CD4-positive, alpha-beta T cell treated with Interleukin-17A for 1 hour (primary cell): ENCODE measurements at places on chromosomes 5 and 9.

- no peak for DNase-seq
Observed at GRCh38 chr9:24765025-24765756, 219.5 kb upstream of the IZUMO3 start.

GRCh38 chr9:35510383-35510753, 20.5 kb downstream of the RUSC2 start:
- no peak for DNase-seq

- DNase-seq: no peak
Observed at GRCh38 chr9:75169623-75170022, 81.3 kb downstream of the OSTF1 start.

DNA sequence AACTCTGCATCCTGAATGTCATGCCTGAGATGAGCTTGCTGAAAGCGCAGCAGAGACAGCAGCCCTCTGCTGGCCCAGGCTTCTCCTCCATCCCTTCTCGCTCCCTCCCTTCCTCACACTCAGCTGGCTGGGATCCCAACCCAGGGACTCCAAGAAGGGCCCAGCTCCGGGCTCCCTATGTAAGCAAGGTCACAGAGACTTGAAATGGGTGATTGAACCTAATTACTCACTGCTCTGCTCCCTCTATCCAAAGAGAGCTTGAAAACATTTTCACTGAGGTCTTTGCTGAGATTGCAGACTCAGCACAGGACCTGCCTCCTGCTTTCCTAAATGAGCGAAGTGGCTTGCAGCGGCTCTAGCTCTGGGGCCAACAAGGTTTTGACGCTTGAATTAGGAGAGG, 42.8 kb downstream of the RAPGEF1 start:
- no peak for DNase-seq

- DNase-seq: no peak
Observed at GRCh38 chr5:160473681-160474080, 52.0 kb downstream of the PTTG1 start.

DNA sequence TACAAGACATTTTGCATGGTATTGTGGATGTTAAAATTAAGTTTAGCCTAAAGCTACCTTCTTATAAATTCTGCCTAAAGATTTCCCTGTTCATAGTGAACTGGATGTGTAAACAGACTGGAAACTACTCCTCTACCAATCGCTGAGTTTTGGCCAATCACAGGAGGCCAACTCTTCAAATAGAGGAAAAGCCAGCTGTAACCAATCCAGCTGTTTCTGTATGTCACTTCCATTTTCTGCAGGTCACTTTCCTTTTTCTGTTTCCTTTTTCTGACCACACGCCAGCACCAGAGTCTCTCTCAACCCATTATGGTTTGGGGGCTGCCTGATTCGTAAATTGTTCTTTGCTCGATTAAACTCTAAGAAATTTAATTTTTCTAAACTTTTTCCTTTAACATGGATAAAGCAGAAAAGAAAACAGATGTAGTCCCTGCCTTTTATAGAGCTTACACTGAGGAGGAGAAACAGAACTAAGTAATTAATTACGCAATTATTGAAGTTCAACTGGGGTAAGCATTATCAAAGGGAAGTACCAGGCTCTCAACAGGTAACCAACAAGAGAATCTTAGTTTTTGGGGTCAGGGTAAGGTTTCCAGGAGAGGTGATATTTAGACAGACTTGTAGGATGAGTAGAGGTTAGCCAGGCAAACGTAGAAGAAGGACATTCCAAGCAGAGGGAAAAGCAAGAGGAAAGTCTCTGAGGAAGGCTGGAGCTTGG, 27.7 kb downstream of the RANBP3L start:
- no peak for DNase-seq

DNA sequence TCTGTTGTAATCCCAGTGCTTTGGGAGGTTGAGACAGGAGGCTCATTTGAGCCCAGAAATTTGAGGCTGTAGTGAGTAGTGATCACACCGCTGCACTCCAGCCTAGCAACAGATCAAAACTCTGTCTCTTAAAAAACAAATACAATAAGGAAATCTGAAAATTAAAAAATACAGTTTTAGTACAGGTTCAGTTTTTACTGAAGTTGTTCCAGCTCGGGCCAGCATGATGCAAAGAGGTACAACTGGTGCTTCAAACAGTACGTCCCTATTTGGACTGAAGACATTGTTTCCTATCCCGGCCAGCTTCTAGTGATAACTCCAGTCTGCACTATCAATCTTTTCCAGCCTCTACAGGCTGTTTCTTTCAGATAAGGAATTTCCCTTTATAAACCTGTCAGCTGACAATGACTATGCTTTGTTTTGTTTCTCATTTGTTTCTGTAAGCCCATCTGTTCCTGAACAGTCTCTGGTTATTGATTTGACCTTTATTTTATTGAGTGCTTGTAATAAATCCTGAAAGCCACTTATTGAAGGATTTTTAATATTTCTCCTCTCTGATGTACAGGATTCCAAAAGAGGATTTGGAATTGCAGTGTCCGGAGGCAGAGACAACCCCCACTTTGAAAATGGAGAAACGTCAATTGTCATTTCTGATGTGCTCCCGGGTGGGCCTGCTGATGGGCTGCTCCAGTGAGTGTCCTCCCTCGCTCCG, 41.9 kb downstream of the TJP2 start:
- no peak for DNase-seq

DNA sequence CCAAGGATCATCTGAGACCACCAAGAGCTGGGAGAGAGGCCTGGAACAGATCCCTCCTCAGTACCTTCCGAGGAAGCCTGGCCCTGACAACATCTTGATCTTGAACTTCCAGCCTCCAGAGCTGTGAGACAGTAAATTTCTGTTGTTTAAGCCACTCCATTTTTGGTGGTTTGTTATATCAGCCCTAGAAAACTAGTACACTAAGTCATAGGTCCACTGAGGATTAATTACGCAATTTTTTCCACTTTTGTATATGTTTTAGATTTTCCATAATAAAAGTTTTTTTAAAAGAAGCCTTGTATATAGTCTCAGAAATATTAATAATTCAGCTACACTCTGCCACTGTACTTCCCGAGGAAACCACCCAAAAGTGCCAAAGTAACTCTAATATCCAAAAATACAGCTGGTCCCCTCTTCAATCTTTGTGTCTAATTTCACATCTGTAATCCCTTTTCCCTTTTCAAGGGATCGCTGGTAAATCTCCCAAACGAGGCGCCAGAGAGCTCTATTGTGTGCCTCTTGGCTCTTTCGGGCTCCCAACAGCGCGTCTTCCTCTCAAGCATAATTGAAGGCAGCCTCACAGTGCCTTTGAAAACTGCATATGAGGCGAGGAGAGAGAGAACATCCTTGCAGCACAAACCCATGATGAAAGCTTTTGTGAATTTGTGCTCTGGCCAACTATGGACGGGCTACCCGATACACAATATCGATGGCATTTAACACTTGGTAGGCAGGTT, 32.7 kb downstream of the PRUNE2 start:
- no peak for DNase-seq

GRCh38 chr9:107246259-107247254, 36.5 kb upstream of the RAD23B start:
- DNase-seq: peak; percentile 7

- DNase-seq: no peak
Observed at GRCh38 chr5:64632251-64632650, 58.1 kb upstream of the SHISAL2B start.

DNA sequence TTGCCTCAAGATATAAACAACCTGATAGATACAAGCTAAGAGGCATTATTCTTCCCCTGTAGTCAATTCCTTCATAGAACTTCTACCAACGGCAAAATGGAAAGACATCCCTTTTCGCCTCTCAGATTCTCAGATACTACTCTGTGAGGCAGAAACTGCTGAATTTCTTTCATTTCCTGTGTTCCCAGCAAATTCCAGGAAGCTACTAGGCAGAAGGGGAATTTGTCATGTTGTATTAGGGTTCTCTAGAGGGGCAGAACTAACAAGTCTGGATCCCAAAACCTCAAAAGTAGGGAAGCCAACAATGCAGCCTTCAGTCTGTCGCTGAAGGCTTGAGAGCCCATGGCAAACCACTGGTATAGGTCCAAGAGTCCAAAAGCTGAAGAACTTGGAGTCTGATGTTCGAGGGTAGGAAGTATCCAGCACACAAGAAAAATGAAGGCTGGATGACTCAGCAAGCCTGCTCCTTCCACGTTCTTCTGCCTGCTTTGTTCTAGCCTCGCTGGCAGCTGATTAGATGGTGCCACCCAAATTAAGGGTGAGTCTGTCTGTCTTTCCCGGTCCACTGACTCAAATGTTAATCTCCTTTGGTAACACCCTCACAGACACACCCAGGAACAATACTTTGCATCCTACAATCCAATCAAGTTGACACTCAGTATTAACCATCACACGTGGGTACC, 15.2 kb downstream of the RNF180 start:
- no peak for DNase-seq

DNA sequence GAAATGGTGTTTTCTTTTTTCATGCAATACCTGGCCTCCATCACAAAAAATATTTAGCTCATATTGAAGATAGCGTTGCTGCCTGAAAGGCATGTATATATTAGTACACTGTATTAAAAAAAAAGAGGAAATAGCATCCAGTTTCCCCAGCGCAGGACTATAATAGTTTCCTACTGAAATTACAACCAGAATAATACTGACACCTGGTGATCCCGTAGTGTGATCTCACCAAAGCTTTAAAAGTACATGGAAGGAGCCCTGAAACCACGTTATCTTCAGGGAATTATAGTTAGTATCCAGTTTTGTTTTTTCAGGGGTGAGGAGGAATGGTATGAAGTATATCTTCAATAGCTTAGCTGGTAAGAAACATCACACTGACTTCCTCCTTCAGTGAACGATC, 264.9 kb downstream of the CD180 start:
- no peak for DNase-seq

DNA sequence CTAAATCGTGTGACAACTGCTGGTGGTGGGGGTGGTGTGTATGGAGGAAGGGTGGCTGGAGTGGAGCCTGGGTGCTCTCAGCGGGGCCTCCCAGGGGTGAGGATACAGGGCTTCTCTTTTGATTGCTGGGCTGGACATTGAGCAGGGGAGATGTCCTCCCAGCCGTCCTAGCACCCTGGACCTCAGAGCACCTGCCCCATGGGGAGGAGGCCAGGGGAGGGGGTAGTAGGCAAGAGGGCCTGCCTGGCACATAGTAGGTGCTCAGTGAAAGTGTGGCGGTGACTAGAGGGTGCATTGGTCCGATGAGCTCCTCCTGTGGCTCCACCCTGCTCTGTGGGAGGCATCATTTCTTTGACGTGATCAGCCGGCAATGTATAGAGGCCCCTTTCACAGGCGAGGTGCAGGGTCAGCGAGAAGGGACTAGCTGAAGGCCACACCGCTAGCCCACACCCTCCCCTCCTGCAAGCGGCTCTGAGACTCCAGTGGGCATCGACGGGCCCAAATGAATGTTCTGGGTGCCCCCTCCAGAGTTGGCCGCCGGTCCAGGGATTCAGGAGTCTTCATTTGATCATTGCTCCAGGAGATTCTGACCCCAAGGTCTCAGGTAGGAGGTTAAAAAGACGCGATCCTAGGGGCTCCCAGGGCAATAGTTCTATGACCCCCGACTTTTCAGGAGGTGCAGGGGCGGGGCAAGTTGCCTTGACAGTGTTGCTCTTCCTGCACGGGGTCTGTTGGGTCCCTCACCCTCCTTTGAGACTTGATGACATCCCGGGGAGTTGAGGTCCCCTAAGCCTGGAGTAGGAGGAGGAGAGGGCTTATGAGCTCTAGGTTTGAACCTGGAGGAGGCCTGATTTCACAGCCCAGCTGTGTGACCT, 255.5 kb downstream of the PBX3 start:
- DNase-seq: no peak

DNA sequence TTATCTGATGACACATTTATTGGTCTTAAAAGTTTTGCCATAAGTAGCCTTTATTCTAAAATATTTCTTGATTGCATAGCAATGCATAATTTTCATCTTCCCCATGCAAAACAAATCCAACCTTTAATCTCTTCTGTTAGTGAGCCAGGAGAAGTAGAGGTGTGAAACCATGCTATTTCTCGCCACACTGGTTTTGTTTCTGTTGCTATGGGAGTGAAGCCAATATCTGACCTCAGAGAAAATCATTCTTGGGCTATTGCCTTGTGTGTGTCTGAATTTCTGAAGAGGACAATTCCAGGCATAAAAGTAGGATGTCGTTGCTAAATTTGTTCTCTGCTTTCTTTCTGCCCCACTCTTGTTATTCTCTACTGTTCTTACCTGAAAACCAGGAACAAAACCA, 183.6 kb downstream of the PTTG1 start:
- no peak for DNase-seq

DNA sequence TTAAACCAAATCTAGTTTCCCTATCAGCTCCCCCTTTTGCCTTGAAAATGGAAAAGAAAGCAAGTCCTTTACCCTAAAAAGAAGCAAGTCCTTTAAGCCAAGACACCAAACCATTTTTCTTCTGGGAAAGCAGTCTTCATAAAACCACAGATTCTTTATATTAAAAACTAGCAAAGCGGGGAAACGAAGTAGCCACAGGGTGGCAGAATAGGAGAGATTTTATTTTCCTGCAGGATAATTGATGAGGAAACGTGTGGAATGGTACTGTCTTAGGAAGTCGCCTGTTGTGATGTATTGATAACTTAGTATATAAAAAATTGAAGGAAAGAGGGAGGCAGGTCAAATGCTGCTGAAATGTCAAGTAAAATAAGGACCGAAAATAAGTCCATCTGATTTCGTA, 41.1 kb downstream of the ZNF883 start:
- DNase-seq: no peak

GRCh38 chr9:96249746-96250145, 52.2 kb downstream of the HSD17B3 start:
- no peak for DNase-seq

- no peak for DNase-seq
Observed at GRCh38 chr9:90085633-90086032, 480.8 kb downstream of the GADD45G start.

- no peak for DNase-seq
Observed at GRCh38 chr5:14408969-14409586, 172.5 kb upstream of the OTULINL start.

DNA sequence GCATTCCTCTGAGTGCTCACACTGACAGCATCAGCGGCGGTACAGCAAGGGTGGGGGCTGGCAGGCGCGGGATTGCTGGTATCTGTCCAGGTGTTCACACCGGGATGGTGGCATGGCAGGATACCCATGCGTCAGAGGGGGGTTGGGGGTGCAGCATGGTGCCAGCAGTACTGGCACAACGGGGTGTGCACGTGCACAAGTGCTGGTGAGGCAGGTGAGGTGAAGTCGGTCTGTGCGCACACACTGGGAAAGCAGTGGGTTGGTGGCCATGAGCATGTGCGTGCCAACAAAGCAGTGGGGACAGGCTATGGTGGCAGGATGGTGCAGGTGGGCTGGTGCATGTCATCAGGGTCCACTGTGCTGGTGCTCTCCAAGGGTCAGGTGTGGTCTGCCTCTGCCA, 819.6 kb upstream of the EDIL3 start:
- no peak for DNase-seq

DNA sequence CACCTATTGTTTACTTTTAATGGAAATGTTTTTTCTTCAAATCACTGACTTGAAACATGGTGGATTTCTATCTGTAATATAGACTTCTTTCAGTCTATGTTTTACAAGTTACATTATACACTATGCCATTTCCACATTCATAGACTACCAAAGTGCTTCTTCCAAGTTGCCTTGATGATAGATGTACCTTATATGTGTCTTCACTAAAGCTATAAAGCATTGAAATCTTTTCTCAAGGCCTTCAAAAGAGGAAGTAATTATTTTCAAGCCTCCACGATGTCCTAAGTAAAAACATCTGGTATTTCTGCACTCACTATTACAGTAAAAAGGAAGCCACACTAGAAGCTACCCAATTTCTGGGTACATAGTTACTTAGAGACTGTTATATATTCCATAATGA, 113.3 kb downstream of the FGF10 start:
- no peak for DNase-seq
